ENCODE measurements at places on chromosomes 16 and 17.

GRCh38 chr17:27577121-27577761, 53.7 kb upstream of the LGALS9 start:
- no peak for DNase-seq

GRCh38 chr17:65633146-65633881, 71.9 kb upstream of the AXIN2 start:
- no peak for DNase-seq

GRCh38 chr16:86492961-86493629, 17.2 kb upstream of the FOXF1 start:
- no peak for DNase-seq

GRCh38 chr17:50956750-50957523, 90.8 kb upstream of the TOB1 start:
- peak; percentile 22 for DNase-seq

DNA sequence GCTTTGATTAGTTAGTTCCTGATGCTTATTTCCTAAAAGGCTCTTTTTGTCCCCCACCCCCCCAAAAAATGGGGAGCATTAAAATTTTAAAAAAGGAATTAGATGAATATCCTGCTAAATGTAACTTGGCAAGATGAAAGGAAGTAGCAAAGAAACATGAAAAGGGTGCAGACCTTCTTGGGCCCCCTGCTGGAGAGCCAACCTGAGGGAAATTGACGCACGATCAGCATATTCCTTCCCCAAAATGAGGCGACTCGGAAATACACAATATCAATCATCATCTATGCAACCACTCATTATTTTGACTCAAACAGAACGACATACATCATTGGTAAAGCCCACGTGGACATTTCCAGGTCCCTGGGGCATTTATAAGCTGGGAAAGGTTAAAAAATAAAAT, 59.7 kb downstream of the GRIN2A start:
- no peak for DNase-seq

GRCh38 chr16:54171626-54172537, 114.7 kb downstream of the IRX3 start:
- no peak for DNase-seq

DNA sequence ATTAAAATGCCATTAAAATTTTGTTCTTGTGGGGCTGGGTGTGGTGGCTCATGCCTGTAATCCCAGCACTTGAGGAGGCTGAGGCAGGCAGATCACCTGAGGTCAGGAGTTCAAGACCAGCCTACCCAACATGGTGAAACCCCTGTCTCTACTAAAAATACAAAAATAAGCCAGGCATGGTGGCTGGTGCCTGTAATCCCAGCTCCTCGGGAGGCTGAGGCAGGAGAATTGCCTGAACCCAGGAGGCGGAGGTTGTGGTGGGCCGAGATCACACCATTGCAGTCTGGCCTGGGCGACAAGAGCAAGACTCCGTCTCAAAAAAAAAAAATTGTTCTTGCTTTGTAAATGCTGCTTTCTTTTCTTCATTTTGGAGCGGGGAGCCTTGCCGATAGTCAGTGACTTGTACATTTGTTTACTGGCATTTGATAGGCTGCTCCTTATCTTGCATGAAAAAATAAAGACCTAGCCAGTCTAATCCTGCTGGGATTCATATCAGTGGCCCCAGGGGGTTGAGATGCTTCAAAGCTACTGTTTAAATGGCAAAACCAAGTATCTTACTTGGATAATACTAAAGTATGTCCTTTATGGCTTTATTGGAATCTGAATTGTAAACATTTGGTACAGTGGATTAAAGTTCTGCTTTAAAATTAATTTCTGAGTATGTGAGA, 3.3 kb upstream of the CLTC start:
- DNase-seq = no peak

DNA sequence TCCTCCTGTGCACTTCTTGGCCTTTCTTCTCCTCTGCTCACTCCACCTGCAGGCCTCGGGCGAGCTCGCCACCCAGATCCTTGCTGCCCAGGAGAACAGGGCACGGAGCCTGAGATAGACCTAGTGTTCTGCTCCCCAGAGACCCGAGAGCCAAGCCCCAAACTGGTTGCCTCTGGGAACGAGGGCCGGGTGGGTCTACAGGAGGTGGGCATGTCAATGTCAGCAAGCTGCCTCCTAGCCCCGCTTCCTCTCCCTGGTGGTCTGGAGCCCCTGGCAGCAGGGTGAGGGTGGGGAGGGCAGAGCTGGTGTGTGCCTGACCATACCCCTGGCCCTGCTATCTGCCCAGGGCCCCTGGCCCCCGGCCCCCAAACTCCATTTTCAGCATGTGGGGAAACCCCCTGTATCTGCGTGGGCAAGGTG, 841 bp upstream of the NDRG4 start:
- DNase-seq = no peak

GRCh38 chr17:57463103-57463885, 207.0 kb downstream of the MSI2 start:
- peak; percentile 54 for DNase-seq

- DNase-seq = no peak
These were observed 647.7 kb upstream of the SOX9 start for GRCh38 chr17:71472809-71473789.

GRCh38 chr17:17624741-17625140, 33.2 kb upstream of the PEMT start:
- no peak for DNase-seq
